ENCODE measurements at places on chromosomes 5 and 9. TPM values are rescaled to one million over a fixed set of nuclear protein-coding genes. Genes with fewer than 3 reads are reported as not detected.

CRHBP gene
- total RNA-seq: 0.25 TPM

PROP1 gene
- not detected for total RNA-seq

CDH6 gene
- total RNA-seq: 21.6 TPM

NKD2 gene
- total RNA-seq: not detected

ZNF462 gene
- total RNA-seq: 14.7 TPM

DRD1 gene
- total RNA-seq: not detected

BTNL3 gene
- total RNA-seq: not detected

ATOX1 gene
- total RNA-seq: 54.6 TPM

WNT8A gene
- total RNA-seq: not detected

Measured in uterine smooth muscle cell (primary cell).